ENCODE measurements at places on chromosomes 5 and 9.

DNA sequence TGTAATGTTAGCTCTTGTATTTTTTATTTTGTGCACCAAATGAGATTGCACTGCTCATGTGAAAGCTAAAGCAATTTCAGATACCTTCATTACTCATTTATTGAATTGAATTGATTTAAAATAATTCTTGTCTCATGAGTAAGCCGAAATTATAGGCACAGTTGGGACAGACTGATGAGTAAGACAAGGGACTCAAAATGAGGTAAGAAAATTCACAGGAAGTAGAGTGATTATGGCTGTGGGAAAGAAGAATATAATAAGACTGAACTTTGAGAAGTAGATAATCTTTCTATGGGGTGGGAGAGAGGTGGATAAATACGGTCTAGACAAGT is 51.1 kb downstream of the NUDT12 start:
- no peak for DNase-seq

DNA sequence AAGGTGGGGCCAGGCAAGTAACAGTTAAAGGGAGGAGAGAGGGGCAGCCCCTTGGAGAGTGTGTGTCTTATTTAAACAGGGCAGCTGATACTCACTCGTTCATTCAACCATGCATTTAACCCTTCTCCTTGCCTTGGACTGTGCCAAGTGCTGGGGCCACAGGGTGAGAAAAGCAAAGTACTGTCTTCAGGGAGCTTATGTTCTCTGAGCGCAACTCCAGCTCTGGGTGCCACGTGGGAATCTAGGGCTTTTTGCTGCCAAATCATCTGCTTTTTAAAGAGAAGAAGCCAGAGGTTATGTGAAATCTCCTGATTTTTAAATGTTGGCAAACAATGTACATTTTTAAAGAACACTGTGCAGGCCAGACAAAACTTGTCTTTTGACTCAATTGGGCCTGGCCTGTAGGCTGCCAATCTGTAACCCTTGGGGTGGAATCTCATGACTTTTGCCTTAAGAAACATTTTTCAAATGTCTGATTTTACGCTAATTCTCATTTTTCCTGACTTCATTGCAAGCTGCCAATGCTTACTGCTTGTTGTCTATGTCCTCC is 157.8 kb downstream of the NTRK2 start:
- no peak for DNase-seq

DNA sequence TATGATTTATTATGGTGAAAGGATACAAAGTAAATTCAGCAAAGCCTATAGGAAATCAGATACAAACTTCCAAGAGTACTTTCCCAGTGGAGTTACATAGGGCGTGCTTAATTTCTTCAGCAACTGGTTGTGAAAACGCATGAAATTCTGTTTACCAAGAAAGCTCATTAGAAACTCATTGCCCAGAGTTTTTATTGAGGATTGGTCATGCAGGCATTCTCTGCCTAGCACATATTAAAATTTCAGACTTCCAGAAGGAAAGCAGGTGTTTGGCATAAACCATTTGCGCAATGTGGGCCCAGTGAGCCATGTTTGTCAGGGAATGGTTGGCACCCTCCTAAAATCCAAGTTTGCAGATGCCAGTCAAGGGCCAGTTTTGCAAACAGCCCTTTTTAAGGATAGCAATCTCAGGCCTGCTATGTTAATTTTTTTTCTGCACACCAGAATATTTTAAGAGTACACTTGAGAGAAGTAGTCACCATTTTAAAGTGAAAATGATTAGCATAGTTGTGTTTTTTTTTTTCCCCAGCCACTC is 311.1 kb upstream of the CHD1 start:
- no peak for DNase-seq

- no peak for DNase-seq
These were observed 1.8 kb downstream of the RALGDS start for GRCh38 chr9:133119103-133119845.

DNA sequence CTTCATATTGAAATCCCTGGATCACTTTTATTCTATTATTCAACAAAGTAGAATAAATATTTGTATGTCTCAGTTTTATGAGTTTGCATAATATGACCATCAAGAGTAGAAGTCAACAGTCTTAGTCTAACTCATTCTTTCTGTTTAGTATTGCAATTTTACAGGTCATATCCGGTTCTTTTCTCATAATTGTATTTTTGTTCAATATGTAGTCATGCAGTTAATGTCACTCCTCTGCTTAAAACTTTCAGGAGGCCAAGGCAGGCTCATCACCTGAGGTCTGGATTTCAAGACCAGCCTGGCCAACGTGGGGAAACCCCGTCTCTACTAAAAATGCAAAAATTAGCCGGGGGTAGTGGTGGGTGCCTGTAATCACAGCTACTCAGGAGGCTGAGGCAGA is 148.4 kb upstream of the TRPM3 start:
- DNase-seq, result no peak

- no peak for DNase-seq
These were observed 120.4 kb upstream of the CPEB4 start for GRCh38 chr5:173767574-173768266.

GRCh38 chr5:160287378-160288051 is 24.8 kb downstream of the CCNJL start:
- DNase-seq, result peak; percentile 8

DNA sequence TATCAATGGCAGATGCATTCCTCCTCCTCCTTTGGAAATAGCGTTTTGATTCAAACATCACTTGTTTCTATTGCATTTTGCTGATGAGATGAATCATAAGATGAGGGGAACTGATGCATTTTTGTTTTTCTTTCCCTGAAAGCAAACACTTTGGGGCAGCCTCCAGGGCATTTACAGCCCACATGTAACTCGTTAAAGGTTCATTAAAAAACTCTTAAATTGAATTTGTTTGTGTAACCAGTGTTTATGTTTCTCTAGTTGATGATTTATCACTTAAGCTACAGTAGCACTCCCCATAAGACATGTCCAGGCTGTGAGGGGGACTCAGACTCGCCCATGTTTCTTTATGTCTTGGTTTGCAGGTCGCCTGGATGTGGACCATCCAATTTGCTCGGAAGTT is 246.1 kb upstream of the ANKH start:
- DNase-seq, result no peak

DNA sequence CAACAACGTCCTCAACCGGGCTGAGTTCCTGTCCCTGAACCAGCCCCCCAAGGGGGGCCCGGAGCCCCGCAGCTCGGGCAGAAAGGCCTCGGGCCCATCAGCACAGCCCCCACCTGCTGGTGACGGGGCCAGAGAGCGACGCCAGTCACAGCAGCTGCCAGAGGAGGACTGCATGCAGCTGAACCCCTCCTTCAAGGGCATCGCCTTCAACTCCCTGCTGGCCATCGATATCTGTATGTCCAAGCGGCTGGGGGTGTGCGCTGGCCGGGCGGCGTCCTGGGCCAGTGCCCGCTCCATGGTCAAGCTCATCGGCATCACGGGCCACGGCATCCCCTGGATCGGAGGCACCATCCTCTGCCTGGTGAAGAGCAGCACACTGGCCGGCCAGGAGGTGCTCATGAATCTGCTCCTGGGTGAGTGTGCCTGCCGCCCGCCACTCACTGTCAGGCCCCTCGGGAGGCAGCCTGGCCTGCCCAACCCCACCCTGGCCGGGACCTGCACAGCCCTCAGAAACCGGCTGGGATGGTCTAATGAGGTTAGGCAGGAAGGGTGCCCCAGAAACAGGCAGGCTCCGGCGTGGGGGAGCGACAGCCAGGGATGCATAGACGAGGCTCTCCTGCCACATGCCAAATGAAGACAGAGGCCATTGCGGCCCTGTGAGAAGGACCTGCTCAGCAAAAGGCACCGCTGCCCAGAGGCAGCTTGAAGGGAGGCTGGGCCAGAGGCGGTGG is 678 bp downstream of the PLPP7 start:
- DNase-seq, result no peak

DNA sequence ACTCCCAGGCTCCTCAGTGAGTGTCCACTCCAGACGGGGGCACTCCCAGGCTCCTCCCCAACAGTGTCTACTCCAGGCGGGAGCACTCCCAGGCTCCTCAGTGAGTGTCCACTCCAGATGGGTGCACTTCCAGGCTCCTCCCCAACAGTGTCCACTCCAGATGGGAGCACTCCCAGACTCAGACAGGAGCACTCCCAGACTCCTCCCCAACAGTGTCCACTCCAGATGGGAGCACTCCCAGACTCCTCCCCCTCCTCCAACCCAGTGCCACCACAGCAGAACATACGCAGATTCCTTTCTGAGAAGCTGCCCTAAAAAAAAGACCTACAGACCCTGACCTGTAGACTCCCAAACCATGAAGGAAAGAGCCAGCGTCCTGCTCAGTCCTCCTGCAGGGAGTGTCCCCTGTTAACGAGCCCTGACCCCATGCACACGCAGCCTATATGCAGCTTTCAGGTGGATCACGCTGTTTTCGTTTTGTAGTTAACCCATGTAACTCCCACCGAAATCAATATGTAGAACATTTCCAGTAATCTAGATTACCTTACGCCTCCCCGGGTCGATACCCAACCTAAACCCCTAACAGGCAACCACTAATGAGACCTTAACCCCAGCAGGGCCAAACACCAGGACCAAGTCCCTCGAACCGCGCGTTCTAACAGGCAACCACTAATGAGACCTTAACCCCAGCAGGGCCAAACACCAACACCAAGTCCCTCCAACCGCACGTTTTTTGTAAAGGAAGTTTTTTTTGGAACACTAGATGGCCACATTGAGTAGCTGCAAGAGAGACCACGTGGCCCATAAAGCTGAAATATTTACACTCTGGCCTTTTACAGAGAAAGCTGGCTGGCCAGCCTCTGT is 15.7 kb downstream of the PNPLA7 start:
- DNase-seq, result peak; percentile 14

DNA sequence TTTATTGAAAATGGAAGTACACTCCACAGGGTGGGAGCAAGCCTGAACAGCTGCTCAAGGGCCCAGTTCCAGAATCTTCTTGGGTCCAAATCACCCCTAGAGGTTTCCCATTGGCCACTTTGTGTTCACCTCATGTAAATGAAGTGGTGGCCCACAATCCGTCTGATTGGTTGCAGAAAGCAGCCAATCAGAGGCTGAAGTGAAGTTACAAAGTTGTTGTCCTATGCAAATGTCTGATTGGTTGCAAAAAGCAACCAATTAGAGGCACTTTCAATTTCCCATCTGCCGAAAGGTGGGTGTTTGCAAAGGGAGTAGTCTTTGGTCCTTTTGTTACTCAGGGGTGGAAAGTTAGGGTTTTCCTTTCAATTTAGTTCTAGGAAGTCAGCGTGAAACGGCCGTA is 8.8 kb downstream of the TMEM171 start:
- DNase-seq, result no peak

DNA sequence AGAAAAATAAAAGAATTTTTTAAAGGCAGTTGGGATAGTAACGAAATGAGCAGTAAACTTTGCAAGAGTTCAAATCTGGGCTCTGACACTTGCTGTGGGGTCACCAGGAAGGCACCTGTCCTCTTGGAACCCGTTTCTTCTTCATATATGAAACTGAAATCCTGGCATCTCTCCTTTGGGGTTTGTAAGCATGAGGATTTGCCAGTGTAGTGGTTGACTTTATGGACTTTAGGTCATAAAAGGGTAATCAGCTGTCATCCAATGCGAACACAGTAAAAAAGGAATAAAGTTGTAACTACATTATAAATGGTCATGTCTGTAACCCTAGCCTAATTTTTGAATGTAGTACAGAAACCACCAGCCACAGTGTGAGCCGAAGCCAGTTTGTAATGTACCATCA is 1.3 kb downstream of the RAB14 start:
- DNase-seq, result no peak

GRCh38 chr5:171421331-171422262 is 2.1 kb downstream of the FGF18 start:
- no peak for DNase-seq

GRCh38 chr5:102450313-102450990 is 48.3 kb downstream of the SLCO6A1 start:
- DNase-seq, result no peak

GRCh38 chr5:36790847-36791246 is 85.7 kb upstream of the NIPBL start:
- DNase-seq, result no peak

DNA sequence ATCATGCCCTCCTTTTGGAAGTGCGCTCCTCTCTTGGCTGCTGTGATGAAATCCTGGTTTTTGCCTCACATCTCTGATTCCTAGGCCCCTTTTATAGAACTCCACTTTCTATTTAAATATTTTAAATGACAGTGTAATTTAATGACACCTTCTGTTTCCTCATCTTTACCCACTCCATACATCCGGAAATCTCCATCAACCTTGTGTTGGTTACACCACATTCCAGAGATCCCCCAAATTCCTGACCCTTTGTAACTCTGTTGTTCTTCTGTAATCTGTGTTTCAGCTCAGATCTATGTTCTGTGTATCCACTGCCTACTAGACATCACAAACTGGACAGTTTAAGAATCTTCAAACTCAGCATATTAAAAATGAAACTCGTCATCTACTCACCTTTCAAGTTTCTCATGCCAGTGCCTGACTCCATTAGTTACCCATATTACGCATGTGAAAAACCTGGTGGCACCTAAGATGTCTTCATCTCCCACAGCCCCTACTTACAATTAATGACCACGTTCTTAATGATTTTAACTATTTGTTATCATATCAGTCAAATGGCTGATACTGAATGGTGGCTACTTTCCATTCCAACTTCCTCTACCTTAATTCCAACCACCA is 25.1 kb downstream of the PARP8 start:
- no peak for DNase-seq

DNA sequence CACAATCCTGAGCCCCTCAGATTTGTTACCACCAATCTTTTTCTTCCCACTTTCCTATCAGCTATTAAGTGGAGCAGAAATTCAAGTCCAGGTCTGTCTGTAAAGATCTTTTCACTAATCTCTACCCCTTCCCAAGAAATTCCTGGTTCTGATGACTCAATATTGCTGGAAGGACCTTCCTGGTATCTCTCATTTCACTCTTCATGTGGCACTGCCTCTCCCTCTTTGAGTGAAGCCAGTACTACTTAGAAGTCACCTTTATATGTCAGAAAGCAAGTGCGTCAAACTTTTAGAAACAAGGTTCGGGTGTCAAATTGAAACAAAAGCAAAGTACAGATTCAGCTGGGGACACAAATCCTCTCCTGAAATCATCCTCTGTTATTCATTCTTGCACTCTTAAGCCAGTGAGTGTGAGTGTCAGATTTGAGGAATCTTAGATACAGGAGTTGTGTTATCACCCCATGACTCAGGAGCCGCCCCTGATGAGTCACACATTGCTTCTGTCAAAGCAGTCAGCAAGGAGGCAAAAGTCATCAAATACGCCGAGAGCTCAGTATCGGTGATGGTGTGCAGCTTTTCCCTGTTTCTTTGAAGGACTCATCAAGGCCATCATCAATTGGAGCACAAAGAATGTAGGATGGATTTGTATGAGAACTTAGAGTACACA is 313.0 kb downstream of the CETN3 start:
- no peak for DNase-seq

- DNase-seq, result no peak
These were observed 329.0 kb downstream of the ICE1 start for GRCh38 chr5:5751498-5751897.

All from NCI-H2227 treated with DMSO at 0.1 percent for 48 hours (cell line).